ENCODE measurements at places on chromosomes 11 and 22. TPM values are rescaled to one million over a fixed set of nuclear protein-coding genes. Genes with fewer than 3 reads are reported as not detected.

The C11orf97 gene
- total RNA-seq = not detected

The PLAAT2 gene
- not detected for total RNA-seq

The ST14 gene
- not detected for total RNA-seq

The TMPRSS5 gene
- 0.22 TPM for total RNA-seq

The ELF5 gene
- total RNA-seq = not detected

Data from thoracic aorta endothelial cell (primary cell).